ENCODE measurements at places on chromosomes 3 and 15. TPM values are rescaled to one million over a fixed set of nuclear protein-coding genes. Genes with fewer than 3 reads are reported as not detected.
A peak's percentile ranks its signal among the peaks of the same experiment; 100 is the strongest.

DNA sequence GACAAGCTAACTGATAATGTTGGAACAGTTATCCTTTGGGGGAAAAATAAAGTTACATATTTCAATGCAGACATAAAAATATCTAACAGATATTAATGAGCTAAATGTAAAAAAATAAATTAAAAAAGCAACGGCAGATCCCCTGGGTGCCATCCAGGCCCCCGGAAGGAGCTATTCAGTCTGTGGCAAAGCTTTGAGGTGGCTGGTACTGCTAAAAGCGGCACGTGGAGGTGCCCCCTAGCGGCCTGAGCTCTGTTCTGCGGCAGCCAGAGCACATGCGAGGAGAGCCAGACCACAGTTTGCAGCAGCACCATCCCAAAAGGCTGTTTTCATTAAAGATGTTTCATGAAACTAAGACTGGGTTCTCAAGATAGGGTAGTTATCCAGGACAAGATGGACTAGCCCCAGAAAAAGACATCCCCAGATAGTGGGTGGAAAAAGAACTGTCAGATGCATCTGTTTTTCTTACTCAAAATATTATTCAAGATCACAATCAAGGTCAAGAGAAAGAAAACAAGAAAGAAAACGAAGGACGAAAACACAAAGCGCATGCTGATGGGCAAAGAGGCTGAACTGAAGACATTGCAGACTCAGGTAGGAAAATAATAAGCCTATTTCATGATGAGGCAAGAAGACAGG lies 18.7 kb downstream of the AP3S2 start:
- peak; percentile 88 for DNase-seq

DNA sequence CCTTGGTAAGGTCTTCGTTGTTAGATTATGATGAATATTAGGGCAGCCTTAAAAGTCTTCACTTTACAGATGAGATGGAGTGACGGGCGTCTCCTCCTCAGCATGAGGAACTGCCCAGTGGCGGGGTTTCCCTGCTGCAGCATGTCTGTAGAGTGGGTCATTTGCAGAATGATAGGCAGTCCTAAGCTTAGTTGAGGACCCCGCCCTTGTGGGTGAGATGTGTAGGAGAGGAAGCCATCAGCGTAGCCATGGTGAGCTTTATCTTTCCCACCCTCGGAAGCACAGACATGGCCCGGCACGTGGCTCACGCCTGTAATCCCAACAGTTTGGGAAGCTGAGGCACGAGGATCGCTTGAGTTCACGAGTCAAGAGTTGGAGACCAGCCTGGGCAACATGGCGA lies 877 bp downstream of the NIT2 start:
- DNase-seq, result peak; percentile 58

DNA sequence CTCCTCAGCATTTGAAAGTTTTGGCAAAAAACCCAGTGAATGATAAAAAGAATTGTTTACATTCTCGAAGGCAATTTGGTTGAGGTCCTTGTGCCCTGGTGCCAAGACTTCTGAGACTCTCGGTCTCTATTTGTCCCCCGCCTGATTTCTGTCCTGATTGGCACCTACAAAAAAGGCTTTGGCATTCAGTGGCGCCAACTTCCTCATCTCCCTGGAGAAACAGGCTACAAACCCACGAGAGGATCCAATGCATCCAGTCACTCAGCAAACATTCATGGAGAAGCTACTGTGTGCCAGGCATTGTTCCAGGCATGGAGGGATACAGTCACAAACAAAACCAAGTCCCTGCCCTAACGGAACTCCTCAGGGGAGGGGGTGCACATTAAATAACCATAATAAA lies 42.7 kb downstream of the HES1 start:
- no peak for DNase-seq

DNA sequence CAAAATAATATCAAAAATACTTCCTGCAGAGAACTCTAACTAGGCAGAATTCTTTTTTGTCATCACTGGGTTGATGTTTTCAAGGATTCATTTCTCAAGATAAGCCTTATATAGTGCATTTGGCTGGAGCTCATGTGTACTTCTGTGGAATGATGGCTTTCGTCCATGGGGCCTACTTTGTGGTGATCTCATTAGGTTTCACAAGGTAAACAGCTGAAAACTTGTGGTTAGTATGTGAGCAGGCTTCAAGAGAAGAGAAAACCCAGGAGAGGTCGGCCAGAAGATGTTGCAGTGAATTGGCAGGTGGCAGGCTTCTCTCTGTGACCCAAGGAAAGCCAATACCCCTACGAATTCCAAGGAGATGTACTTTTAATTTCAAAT lies 121.4 kb upstream of the PHLDB2 start:
- DNase-seq, result peak; percentile 76

DNA sequence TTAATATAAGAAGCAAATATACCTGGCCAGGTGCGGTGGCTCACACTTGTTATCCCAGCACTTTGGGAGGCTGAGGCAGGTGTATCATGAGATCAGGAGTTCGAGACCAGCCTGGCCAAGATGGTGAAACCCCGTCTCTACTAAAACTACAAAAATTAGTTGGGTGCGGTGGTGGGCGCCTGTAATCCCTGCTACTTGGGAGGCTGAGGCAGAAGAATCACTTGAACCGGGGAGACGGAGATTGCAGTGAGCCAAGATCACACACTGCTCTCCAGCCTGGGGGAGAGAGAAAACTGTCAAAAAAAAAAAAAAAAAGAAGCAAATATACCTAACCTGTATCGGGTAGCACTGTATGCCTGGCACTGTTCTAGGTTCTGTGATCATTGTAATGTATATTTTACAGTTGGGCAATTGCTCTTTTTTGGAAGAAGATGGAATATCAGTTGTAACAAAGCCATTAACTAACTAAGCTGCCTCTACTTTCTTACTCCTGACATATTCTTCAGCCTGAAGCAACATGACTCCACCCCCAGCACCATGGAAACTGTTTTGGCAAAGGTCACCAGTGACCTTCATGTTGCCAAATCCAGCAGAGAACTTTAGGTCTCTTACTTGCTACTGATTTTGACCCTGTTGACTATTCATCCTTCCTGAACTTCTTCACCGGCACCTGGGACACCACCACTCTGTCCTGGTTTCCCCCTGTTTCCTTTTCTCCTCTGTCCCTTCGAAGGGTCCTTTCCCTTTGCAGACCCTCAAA lies 203.8 kb downstream of the RPLP1 start:
- DNase-seq, result no peak

GRCh38 chr3:14687360-14687759 lies 12.4 kb downstream of the C3orf20 start:
- DNase-seq, result no peak

- DNase-seq, result no peak
These were observed 35.0 kb upstream of the TJP1 start for GRCh38 chr15:29857221-29857789.

- no peak for DNase-seq
These were observed at the start of gene CPN2 for GRCh38 chr3:194351080-194351672. Gene CPN2, minus strand, starts transcription at chr3:194351328. Its CDS starts 8,626 bp downstream, at chr3:194342702.

The CCDC14 gene
- polyA plus RNA-seq, result 3.9 TPM

The LTK gene
- polyA plus RNA-seq, result 3.5 TPM

The GNB4 gene
- polyA plus RNA-seq, result 7.6 TPM

The GP9 gene
- not detected for polyA plus RNA-seq

The ACOX2 gene
- polyA plus RNA-seq, result 7.5 TPM

The OXSR1 gene
- 14.5 TPM for polyA plus RNA-seq

The RABL3 gene
- polyA plus RNA-seq, result 15.9 TPM

The SCN11A gene
- not detected for polyA plus RNA-seq

The TEX55 gene
- polyA plus RNA-seq, result not detected

The RTP1 gene
- polyA plus RNA-seq, result not detected

The TCAIM gene
- polyA plus RNA-seq, result 9.8 TPM
